Stimulated activated naive CD8-positive, alpha-beta T cell treated with anti-CD3 and anti-CD28 coated beads, Interleukin-15, Interleukin-2, amounts not matched to agents 100 U/mL and 50 U/mL, for 24 hours (primary cell): ENCODE measurements at places on chromosomes 13 and 19.

GRCh38 chr13:98075048-98075447 is 67.8 kb upstream of the FARP1 start:
- no peak for DNase-seq

DNA sequence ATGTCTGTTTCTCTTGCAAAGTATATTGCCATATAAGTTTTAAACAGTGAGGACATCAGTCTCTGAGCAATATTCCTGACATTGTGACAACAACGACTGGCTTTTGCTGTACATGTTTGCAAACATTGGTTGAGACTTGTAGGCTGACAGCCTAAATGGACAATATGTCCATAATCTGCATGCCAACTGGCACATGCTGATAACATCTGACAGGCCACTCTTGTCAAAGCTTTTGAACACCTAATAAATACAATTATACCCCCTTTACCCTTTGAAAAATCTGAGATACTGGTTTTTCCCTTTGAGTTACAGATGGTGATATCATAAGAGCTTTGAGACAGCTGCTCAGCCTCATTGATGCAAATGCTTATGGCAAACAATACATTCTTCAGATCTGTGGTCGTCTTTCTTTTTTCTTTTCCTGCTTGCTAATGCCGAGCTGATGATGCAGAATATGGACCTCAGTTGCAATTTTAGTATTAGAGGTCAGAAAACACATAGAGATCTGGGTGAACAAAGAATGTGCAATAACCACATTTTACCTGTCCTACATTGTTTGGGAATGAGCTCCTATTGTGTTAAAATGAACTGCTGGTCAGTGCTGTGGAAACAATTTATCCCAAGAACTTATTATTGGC is 114.9 kb downstream of the RFC3 start:
- no peak for DNase-seq

GRCh38 chr13:64553411-64554129 is 2676.6 kb downstream of the PCDH9 start:
- no peak for DNase-seq

DNA sequence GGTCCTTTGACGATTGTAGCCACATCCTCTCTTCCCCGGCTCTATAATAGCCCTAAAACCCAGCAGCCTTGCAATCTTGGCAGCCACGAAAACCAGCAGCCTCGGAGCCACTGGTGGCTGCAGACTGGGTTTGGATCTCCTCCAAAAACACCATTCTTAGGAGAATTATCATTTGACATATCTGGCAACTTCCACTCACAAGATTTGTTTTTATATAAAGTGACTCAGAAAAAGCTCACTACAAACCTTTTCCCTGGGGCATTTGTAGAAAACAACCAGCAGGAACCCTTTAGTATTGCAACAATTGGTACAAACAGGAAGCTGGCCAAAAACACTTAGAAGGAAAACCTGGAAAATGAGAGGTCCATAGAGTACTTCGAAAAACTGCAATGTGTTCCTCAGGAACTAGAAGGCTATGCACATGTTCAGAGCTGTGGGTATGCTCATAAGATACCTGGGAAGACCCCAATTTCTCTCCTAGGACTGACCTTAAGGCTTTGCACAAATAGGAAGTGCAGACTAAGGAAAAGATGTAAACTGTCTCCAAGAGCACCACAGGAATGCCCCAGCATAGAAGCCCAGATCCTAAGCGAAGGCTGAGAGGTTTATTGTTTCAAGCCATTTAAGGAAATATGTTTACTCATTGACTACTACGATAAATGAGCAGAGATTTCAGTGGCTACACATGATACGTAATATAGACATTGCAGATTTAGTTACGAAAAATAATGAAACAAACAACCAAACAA is 71.2 kb downstream of the MYO16 start:
- no peak for DNase-seq

GRCh38 chr19:5127717-5128116 is 158.8 kb downstream of the KDM4B start:
- DNase-seq, result no peak

DNA sequence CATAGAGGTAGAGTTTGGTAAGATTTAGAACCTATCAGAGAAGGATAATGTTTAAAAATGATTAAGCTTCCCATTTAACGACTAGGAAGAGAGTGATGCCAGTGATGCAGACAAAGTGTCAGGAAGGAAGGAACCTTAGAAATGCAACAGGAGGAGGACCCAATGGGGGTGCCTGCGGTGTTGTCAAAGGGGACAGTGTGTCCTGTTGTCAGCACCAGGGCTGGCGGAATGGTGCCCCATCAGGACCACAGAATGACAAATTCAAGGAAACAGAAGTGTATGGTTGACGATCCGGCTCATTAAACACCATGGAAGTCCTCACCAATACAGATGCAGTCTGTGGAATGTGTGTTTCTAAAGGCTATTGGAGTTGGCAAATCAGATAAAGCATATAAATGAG is 19.3 kb downstream of the ATP12A start:
- no peak for DNase-seq

DNA sequence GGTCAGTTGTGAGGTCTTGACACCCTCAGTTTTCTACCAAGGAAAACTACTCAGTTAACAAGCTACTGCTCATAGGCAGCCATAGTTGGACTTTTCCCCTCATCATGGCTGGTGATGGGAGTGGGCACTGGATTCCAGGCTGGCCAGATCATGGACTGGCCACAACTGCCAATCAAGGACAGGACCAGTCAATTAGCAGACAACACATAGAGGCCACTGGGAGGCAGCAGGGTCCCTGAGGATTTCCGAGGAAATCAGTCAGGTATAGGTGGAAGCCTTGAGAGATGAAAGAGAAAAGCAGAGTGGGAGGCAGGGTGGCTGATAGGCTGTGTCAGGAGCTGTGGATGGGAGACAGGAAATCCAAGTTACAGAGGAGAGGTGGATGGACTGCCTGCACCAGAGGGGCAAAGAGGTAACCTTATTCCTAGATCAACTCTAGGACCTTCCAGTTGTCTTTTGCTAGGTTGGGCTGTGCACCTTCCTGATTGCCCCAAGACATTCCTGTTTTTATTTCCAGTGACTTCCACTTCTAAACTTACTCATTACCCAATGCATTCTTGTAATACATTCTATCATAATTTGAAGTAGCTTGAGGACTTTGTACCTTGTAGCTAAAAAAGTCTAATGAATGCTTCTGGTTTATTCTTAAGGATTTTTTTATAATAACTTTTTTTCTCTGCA is 361.8 kb downstream of the KCNRG start:
- DNase-seq, result no peak

- DNase-seq, result no peak
Measured at GRCh38 chr13:29482504-29482903, 113.0 kb downstream of the SLC7A1 start.

- DNase-seq, result no peak
Measured at GRCh38 chr19:46847528-46847927, 3.1 kb downstream of the AP2S1 start.

GRCh38 chr19:1447504-1447903 is 2.4 kb upstream of the APC2 start:
- no peak for DNase-seq

- DNase-seq, result no peak
Measured at GRCh38 chr13:48559638-48560320, 26.9 kb upstream of the RCBTB2 start.

DNA sequence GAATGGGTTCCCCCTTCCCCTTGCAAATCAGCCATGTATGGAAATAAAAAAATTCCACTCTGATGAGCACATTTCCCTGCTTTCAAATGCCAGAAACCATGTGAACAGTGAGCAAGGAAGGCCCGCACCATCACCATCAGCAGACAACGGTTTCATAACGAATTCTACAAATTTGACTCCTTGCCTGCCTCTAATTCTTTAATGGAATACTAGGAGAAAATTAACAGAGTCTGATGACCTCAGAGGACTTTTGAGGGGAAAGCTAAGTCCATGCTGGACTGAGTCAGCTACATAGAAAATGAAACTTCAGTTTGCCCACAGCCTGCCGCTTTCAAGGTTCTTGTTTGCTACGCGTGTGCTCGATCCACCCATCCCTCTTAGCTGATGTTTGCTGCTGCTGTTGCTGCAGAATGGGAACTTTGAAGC is 46.7 kb upstream of the KL start:
- DNase-seq, result no peak

DNA sequence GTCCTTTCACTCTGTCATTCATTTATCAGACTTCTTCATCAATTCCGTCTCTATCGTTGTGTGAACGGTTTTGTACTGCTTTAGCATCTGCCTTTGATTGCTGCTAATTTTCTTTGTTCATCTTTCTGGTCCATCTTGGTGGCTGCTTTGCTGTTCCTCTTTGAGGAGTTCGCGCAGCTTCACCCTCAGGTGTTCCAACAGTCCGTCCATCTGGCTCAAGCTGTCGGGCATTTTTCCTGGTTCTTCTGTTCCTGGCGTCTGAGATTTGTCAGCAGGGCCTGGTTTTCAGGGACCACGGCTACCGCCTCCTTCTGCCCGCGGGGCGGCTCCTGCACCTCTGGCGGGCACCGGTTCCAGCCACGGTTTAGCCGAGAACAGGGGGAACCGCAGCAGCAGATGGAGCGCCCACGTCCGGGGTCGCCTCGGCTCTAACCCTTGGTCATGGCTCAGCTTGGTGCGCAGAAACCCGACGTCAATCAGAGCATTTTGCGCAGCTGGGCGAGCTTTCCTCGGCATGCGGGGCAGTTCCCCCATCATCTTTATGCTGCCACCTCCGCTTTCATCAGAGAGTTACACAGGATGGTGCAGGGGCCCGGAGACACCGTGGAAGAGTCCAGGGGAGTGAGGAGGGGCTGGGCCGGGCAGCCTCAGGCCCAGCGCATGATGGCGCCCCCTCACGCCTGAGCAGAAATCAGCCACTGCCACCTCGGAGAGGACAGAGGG is 89.5 kb downstream of the ZNF100 start:
- no peak for DNase-seq

DNA sequence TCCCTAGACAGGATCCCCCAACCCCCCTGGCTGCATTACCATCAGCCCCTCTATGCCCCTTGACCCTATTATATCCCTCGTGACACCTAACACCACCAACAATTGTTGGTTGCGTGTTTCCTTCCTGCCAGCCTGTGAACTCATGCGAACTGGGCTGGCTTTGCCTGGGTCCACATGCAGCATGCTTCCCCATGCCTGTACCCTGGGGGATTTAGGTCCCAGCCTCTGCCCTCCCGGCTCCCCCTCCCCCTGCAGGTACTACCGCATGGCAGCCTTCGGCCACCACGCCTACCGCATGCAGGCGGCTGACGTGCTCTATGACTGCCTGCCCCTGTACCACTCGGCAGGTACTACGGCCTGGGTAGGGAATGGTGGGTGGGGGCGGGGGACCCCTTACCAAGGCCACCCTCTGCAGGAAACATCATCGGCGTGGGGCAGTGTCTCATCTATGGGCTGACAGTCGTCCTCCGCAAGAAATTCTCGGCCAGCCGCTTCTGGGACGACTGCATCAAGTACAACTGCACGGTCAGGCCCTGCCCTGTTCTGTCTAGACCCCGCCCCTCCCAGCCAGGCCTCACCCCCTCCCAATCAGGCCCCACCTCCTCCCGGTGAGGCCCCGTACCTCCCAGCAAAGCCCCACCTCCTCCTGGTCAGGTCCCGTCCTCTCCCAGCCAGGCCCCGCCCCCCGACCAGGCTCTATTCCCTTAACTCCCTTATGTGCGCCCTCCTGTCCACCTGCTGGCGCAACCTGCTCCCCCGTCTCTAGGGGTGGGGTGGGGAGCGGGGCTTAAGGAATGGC is 18.5 kb downstream of the SLC27A1 start:
- DNase-seq, result peak; percentile 90

DNA sequence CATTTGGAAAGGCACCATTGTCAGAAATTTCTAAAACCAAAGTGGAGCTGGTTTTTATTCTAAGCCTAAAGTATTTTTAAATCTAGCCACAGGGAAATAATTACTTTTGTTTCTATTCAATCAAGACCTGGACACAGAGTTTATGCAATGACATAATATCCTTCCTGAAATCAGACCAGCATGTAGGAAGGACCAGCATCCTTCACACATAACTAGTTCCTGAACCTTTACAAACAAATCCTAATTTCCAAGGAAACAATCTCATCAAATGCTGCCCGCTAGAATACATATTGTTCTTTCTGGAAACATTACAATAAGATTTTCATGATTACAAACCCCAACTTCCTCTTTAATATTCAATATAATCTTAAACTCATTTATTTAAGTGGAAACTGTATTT is 1.5 kb downstream of the STARD13 start:
- DNase-seq, result no peak

DNA sequence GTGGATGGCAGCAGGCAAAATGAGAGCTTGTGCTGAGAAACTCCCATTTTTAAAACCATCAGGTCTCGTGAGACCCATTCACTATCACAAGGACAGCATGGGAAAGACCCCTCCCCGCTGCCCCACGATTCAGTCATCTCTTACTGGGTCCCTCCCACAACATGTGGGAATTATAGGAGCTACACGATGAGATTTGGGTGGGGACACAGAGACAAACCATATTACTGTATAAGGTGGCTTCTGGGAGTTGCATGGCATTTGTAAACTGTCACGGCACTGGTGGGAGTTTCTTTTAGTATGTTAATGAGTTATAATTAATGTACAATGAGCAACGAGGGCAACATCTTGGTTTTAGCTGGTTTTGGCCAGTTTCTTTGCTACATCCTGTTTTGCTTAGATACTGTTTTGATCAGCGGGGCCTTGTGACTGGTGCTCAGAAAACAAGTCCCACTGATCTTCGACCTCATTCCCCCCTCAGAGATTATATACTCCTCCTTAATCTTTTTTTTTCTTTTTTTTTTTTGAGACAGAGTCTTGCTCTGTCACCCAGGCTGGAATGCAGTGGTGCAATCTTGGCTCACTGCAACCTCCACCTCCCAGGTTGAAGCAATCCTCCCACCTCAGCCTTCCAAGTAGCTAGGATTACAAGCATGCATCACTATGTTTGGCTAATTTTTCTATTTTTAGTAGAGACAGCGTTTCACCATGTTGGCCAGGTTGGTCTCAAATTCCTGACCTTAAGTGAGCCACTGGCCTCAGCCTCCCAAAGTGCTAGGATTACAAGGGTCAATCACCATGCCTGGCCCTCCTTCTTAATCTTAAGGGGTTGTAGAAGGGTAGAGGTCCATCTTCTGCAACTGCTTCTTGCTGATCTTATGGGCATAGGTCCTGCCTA is 21.3 kb upstream of the ZNF599 start:
- DNase-seq, result no peak

GRCh38 chr19:14091081-14091812 is 696 bp upstream of the SAMD1 start:
- DNase-seq, result peak; percentile 80

DNA sequence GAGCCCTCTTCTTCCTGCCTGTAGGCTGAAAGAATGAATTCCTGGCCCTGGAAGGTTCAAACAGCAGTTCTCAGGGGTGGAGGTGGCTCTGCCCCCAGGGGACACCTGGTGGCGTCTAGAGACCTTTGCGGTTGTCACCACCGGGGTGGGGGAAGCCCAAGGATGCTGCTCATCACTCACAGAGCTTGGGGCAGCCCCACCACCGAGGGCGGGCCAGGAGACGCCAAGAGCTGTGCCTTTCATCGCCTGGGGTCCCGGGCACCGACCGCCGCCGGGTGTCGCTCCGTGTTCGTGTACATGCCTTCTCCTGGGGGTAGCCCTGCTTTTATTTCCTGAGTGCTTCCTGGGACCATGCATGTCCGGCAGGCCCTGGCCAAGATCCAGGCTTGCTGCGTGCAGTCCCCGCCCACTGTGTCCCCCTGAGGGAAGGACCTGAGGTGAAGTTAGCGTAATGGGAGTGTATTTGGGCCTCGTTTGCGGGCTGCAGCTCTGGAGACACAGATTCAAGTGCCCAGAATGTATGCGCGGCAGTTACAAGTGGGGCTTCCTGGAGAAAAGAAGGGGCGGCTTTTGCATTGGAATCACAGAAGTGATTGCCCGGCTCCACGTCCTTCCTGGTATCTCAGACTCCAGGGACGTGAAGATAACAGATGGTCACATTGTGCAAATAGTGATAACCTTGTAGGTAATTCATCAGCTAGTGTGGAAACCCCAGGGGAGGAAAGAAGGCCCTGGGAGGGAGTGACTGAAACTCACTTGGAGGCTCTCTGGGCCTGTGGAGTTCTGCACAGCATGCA is 7.8 kb downstream of the DOT1L start:
- DNase-seq, result peak; percentile 94
